ENCODE measurements at places on chromosomes 3 and 15.

DNA sequence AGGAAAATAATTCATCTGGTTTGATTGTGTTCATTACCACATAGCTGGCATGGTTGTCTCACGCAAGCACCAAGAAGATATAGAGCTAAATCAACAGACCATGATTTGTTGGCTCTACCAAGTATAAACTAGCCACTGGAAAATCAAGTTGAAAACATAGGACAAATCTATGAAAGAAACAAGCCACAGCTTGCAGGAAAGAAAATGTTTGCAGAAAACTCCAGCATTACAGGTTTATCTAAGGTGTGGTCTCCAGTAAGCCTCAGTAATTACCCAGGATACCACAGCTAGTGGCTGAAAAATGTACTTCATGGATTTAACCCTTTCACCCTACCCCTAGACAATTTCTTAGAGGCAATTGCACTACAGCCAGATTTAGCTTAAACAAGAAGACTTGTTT is 340.6 kb downstream of the SOX2 start:
- DNase-seq, result no peak

- no peak for DNase-seq
Observed at GRCh38 chr15:41258750-41259471, 27.8 kb downstream of the CHP1 start.

- DNase-seq, result no peak
Observed at GRCh38 chr3:14461006-14461747, 58.8 kb downstream of the SLC6A6 start.

DNA sequence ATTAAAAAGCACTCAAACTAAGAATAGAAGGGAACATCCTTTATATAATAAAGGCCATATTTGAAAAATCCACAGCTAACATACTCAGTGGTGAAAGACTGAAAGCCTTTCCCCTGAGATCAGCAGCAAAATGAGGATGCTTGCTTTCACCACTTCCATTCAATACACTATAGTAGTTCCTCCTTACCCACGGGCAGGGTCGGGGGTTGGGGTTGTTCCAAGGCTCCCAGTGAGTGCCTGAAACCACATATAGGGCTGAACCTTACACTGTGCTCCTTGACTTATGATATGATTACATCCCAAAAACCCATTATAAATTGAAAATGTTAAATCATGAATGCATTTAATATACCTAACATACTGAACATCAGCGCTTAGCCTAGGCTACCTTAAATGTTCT is 37.7 kb downstream of the ALDH1L1 start:
- no peak for DNase-seq

GRCh38 chr15:61084944-61085367 is 144.1 kb downstream of the RORA start:
- peak; percentile 29 for DNase-seq

DNA sequence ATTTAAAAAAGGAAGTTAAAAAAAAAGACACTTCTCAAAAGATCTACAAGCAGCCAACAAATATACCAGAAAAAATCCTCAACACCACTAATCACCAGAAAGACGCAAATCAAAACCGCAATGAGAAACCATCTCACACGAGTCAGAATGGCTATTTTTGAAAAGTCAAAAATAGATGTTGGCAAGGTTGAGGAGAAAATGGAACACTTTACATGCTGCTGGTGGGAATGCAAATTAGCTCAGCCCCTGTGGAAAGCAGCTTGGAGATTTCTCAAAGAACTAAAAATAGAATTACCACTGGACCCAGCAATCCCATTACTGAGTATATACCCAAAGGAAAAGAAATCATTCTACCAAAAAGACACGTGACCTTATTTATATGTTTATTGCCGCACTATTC is 574.7 kb upstream of the ADAMTS9 start:
- no peak for DNase-seq

- no peak for DNase-seq
Observed at GRCh38 chr3:24764236-24764915, 269.7 kb upstream of the THRB start.

GRCh38 chr15:68508485-68509189 is 70.2 kb upstream of the CORO2B start:
- DNase-seq, result no peak

DNA sequence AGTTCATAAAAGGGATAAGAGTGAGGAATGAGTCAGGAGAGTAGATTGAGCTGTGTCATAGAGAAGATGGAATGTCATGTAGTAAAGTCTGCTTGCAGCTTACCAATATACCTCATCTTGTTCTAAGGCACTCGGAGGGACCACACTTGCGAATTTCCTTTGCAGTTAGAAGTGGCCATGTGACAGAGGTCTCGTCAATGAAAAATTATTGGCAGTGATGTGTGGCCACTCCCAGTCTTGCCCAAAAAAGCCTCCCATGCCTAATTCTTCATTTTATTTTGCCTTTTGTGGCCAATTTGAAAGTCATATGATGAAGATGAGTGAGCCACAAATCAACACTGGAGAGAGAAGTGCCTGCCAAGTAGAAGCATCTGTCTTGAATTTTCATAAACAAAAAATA is 465.6 kb upstream of the ZNF385D start:
- DNase-seq, result no peak

DNA sequence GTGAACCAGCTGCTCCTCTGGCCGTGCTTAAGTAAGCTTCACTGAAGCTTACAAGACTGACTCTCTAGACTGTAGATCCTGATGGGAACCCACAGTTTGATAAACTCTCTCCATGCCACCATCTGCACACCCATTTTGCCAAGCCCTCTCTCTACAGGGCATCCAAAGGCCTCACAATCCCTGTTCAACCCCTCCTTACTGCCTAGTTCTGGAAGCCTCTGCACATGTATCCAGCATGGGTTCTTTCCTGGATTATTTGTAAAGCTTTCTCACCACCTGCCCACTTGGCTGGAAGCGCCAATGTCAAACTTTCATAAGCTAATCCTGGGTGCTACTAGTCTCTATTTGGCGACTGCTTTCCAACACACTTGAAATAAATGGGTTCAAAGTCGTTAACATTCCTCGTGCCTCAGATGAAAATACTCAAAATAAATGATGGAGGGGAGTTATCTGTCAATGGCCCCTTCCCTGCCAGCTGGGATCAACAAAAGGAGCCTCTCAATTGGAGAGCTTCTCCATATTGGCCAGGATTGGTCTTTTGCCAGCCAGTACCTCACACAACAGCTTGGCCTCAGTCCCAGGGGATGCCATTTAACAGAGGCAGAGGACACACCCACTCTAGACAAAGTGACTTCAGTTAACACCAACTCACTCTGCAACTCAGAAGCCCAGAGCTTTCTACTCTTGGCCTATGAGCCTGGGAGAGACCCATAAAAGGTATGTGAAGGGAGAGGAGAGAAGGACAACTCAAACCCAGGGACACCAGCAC is 48.1 kb downstream of the SH3BP5 start:
- no peak for DNase-seq

DNA sequence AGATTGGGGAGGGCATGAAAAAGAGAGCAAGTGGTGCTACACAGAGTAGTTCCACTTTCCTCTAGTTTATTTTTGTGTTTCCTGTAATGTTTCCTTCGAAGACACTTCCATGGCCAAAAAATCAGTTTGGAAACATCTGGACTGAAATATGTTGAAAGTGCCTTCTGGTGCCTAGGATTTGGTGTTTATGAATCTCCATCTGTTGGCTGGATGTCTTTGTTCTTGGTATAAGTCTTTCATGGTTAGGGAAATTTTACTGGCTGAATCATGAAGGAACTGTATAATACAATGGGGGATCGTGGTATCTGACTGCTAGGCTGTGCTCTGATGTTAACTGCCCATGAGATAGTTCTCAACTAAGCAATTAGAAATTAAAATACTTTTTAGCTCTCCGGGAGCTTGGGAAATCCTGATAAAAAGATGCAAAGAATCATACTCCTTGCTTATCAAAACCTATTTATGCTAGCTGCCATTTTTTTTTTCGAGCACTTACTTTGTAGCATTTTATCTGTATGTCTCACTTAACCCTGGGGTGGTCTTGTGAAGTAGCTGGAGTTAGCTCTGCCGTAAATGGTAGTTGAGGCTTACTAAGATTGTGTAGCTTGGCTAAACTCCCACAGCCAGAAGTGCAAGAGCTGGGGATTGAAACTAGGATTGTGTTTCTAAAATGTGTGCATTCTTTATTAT is 21.9 kb downstream of the AKAP13 start:
- DNase-seq, result no peak

DNA sequence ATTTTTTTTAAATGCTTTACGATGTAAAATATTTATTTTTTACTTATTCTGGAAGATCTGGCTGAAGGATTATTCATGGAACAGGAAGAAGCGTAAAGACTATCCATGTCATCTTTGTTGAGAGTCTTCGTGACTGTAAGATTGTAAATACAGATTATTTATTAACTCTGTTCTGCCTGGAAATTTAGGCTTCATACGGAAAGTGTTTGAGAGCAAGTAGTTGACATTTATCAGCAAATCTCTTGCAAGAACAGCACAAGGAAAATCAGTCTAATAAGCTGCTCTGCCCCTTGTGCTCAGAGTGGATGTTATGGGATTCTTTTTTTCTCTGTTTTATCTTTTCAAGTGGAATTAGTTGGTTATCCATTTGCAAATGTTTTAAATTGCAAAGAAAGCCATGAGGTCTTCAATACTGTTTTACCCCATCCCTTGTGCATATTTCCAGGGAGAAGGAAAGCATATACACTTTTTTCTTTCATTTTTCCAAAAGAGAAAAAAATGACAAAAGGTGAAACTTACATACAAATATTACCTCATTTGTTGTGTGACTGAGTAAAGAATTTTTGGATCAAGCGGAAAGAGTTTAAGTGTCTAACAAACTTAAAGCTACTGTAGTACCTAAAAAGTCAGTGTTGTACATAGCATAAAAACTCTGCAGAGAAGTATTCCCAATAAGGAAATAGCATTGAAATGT is 15.6 kb downstream of the THBS1 start:
- no peak for DNase-seq

DNA sequence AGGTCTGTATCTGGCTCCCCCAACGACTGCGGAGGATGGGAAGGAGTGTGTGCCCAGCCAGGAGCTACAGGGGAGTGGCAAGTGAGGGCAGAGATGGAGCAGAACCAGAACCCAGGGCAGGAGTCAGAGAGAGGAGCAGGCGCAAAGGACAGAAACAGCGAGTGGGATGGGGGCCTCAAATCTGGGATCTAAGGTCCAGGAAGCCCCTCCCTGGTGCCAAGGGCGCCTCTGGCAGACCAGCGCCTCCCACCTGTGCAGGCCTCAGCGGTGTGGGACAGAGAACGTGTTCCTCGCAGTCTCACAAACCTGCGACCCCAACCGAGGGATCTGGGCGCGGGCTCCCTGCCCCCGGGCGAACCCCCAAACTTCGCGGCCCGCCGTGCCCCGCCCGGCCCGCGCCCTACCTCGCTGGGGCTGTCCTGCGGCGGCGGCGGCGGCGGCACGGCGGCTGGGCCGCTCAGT is 301 bp downstream of the PCBP4 start:
- peak; percentile 57 for DNase-seq

GRCh38 chr3:179852142-179852905 is 184.4 kb downstream of the PEX5L start:
- no peak for DNase-seq

- no peak for DNase-seq
Observed at GRCh38 chr15:23038726-23039142, 635 bp downstream of the TUBGCP5 start.

- DNase-seq, result no peak
Observed at GRCh38 chr3:111351334-111351733, 190.7 kb upstream of the CD96 start.

GRCh38 chr3:177889161-177889560 is 647.1 kb upstream of the KCNMB2 start:
- DNase-seq, result no peak

DNA sequence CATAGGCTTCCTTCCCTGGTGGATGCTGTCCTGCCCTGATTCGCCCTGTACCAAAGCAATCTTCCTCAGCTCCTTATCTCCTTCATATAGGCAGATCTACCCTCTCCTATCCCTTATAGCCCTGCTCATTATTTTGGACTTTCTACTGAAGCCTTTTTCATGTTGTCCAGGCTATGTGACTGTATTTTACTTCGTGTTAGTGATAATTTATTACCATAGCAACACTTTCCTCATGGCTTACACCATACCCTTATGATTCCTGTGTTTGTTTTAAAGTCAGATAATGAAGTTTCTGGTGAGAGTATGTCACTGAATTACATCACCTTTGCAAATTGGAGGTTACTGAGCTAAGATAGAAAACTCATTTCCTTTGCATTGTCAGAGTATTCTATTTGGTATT is 352.6 kb downstream of the NLGN1 start:
- DNase-seq, result no peak

- no peak for DNase-seq
Observed at GRCh38 chr15:37934340-37934739, at the start of gene TMCO5A. TSS of gene TMCO5A (plus strand) at chr15:37934640. CDS start at chr15:37936324, 1,684 bp downstream.

GRCh38 chr3:49471856-49472495 is 1.9 kb downstream of the DAG1 start:
- no peak for DNase-seq

GRCh38 chr3:126982126-126982470 is 817 bp upstream of the PLXNA1 start:
- DNase-seq, result no peak

DNA sequence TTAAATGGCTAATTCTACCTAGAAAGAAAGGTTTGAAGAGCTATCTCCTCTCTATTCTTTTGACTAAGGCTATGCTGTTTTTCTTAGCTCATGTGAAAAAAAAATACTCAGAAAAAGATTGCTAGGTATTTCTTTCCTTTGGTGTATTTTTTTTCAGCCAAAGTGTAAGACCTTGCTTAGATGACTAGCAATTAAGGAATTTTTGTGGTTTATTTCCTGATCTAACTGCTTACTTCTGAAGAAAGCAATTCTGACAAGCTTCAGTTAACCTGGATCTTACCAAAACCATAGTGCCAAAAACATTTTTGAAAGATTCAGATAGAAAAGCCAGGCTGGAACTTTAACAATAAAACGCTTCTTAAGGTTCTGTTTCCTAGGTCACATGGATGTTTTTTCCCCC is 315.6 kb downstream of the SOX2 start:
- no peak for DNase-seq

- peak; percentile 97 for DNase-seq
Observed at GRCh38 chr3:135106445-135106844, 311.4 kb downstream of the EPHB1 start.

All from NCI-H526 (cell line).